ENCODE measurements at places on chromosomes 7 and 10.
A peak's percentile ranks its signal among the peaks of the same experiment; 100 is the strongest.

GRCh38 chr7:108459922-108460551 is 3.8 kb upstream of the NRCAM start:
- DNase-seq = peak; percentile 69

DNA sequence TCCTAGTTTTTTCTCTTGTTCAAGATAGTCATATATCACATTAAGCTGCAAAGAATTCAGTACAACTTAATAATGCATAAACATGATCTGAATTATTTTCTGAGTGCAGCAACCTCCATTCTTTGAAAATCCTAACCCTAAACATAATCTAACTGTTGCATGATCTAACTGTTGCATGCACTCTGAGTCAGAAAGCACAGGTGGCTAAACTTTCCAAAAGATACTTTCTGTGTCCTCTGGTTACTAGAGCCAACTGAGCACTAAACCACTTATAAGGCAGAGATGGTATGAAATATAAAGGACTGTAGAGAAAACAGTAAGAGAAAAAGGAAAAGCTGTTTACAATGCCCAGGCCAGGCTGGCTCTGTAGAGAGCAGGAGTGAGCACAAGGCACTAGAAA is 23.0 kb upstream of the FAM133B start:
- DNase-seq = no peak

GRCh38 chr10:65769828-65770227 is 1156.0 kb upstream of the LRRTM3 start:
- DNase-seq = no peak

DNA sequence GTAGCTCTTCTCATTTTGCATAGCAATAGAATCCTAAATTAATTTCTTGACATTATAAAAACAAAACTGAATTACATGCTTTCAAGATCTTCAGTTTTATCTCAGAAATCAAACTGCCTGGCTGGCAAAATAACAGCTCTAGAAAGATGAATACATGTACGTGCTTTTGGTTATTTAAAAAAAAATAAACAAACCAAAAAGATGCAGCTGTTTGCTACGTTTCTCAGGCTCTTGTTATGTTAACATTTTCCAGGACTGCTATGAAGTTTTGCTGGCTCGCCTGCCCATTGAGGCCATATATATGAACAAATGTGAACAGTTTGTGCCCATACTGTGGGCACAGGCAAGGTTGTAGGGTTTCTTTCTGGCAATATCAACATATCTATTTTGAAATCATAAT is 86.6 kb downstream of the ODAD2 start:
- DNase-seq = no peak

DNA sequence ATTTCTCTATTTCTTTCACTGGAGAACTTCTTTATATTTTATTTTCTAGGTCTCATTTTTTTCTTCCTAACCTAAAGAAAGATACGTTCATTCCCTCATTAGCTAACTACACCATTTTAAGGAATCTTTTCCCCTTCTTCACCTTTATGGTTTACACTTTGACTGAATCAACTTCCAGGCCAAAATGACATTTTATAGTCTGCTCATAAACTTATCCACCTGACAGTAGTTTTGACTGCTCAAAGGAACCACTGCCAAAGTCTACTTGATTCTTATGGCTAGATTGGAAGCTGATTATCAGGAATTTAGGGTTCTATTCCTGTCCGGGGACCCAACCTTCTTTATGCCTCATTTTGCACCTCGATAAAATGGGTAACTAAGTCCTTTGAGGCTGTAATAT is 73.0 kb upstream of the FOXP2 start:
- no peak for DNase-seq
